CD4-positive, alpha-beta T cell treated with Interleukin-12 subunit alpha and Interleukin-12 subunit beta, for 1 hour (primary cell): ENCODE measurements at places on chromosomes 2 and 18.

GRCh38 chr2:64699712-64700111, 46.0 kb upstream of the SERTAD2 start:
- peak; percentile 52 for DNase-seq

GRCh38 chr2:66530651-66531050, 95.7 kb downstream of the MEIS1 start:
- no peak for DNase-seq

- no peak for DNase-seq
These were observed 256.4 kb downstream of the BCL2 start for GRCh38 chr18:63063171-63063570.

- peak; percentile 73 for DNase-seq
These were observed at the start of gene CD8A for GRCh38 chr2:86790676-86791572. Gene CD8A, minus strand, starts transcription at chr2:86790913. Its CDS starts 88 bp downstream, at chr2:86790825.

DNA sequence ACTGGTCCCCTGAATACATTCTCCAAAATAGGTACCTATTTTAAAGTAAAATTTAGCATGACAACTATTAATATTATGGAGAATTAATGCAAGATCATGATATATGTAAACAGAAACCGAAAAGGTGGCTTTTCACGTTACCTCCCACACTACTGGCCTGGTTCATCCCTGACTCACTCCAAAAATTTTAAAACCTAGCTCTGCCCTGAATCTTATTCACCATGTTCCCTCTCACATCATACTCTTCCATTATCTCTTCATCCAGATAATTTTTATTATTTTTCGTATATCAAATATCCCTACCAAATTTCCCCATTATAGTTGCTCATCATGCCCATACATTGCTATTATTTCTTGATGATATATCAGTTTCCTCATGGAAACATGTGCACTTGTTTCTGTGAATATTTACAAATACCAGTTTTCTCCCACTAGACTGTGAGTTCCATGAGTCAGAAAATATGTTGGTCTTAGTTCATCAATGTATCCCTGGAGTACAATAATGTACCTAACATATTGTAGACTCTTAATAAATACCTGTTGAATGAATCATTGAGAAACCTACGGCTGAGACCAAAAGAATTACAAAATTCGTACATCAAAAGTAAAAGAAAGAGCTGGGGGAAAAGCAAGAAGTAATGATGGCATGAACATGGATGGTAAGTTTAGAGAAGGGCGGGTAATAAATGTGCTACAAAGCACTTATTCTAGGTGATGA, 360.1 kb upstream of the CHAC2 start:
- no peak for DNase-seq
